Right renal pelvis (tissue), 4 donors: ENCODE measurements at places on chromosomes 12 and 14. TPM values are rescaled to one million over a fixed set of nuclear protein-coding genes. Genes with fewer than 3 reads are reported as not detected.

Gene EIF2S3B
- 11.5 TPM for polyA plus RNA-seq

Gene KLRG1
- polyA plus RNA-seq: 1.5 TPM

GRCh38 chr12:64160021-64160710 is 61.9 kb downstream of the KICS2 start:
- DNase-seq: no peak

GRCh38 chr12:14921218-14921617 is 17.1 kb downstream of the ERP27 start:
- DNase-seq: no peak

DNA sequence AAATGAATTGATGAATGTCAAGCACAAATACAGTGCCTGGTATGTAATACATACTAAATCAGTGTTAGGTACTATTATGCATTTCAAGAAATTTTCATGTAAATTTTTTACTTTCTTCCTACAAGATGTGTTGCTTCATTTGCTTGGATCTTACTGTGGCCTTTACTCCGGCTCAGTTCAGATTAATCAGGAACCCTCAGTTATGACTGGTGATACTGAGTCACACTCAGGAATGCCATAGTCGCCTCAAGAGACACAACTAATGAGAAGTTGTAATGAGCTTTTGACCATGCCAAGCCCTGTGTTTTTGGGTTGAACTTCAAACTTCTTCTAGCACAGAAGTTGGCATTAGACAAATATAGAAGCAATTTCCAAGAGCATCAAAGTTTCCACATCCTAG is 96.0 kb downstream of the TGFB3 start:
- no peak for DNase-seq

GRCh38 chr12:109358154-109358869 is 10.6 kb downstream of the MYO1H start:
- DNase-seq: no peak

- DNase-seq: no peak
Observed at GRCh38 chr12:12503384-12504078, 59.1 kb downstream of the DUSP16 start.

- DNase-seq: no peak
Observed at GRCh38 chr12:56160193-56160763, 2.1 kb downstream of the MYL6 start.

DNA sequence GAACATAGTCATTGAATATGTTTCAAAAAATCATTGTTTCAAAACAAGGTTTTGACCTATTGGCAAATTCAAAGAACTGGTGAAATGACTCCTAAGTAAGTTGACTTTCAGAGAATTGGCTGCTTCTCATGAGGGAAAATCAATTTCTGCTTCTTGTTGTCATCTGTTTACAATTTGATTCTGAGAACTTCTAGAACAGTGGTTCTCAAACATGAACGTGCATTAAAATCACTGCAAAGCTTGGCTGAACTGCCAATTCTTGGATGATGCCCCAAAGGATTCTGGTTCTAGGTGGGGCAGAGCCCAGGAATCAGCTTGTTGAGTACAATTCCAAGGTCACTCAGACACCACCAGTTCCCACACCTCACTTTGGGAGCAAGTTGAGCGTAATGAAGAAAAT is 83.9 kb downstream of the ZFP36L1 start:
- DNase-seq: no peak

DNA sequence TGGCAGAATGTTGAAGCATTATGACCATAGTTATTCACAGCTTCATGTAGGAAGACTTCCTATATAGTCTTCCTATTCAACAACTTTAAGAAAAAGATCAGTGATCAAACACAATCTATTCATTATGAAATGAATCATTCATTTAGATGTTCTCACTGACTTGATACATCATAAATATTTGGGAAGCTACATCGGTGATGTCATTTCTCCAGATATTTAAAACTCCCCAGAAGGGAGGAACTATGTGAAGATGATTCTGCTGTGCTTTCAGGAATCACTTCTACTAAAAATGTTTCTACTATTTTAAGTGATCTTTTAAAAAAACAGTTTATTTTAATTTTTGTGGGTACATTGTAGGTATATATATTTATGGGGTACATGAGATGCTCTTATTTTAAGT is 316.4 kb downstream of the BCAT1 start:
- DNase-seq: no peak

DNA sequence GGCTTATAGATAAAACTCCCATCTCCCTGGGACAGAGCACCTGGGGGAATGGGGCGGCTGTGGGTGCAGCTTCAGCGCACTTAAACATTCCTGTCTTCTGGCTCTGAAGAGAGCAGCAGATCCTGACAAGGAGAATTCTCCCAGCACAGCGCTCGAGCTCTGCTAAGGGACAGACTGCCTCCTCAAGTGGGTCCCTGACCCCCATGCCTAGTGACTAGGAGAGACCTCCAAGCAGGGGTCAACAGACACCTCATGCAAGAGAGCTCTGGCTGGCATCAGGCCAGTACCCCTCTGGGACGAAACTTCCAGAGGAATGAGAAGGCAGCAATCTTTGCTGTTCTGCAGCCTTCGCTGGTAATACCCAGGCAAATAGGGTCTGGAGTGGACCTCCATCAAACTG is 28.1 kb upstream of the CD163L1 start:
- DNase-seq: no peak

DNA sequence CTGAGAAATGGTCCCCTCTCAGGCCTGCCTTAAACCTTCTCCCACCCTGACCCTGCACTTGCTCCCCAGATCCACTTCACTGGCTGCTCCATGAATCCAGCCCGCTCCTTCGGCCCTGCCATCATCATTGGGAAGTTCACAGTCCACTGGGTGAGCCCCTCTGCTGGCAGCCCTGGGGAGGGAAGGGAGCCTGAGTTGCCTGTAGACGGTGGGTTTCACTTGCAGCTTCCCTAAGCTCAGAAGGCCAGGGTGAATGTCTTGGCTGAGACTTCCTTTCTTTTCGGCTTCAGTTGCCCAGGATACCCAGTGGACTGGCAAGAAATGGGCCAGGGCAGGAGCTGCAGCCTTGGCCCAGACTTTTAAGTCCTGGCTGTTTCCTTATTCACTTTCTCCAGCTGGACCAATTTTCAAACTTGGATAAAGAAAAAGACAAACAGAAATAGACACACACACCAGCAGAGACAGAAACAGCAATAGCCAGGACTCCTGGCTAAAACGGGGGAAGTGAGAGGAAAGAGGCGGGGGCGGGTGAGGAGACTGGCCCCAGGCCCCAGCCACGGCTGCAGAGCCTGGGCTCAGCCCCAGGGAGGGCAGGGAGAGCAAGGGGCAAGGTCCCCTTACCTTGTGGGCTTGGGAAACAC is 2.0 kb downstream of the AQP6 start:
- no peak for DNase-seq

- no peak for DNase-seq
Observed at GRCh38 chr12:90268574-90268973, 559.9 kb upstream of the ATP2B1 start.

DNA sequence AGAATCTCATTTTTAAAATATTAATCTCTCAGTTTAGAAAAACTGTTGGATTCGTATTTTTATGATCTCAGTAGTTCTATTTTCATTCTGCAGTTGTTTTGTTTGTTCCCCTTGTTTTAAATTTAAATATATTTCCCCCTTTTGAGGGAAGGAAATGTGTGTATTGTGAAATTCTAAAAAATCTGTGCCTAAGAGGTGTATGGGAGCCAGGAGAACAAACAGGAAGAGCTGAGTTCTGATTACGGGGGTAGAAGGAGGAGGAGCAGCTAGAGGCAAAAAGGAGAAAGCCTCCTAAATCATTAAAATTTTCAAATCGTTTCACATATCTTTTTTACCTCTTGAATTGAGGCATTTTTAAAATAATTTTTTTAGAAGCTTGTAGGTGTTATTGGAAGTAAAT is 2.3 kb downstream of the RDH12 start:
- no peak for DNase-seq

GRCh38 chr14:87052646-87053225 is 940.2 kb downstream of the GALC start:
- DNase-seq: no peak

DNA sequence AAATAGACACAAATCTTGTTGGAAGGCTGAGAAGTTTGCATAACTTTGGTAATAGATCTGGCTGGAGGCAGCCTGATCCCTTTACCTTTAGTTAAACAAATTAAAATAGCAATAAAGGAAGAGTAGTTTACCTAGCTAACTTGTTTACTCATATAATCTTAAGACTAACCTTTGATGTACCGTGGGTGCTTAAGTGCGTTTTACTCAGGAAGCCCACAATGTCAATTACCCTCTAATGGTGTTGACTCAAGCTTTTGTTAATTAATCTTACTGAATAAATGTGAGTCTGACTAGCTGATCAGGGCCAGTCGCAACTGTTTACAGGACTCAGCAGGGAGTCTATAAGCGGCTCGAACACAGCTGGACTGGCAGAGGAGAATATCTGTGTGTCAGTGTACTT is 51.5 kb downstream of the FAR2 start:
- no peak for DNase-seq

DNA sequence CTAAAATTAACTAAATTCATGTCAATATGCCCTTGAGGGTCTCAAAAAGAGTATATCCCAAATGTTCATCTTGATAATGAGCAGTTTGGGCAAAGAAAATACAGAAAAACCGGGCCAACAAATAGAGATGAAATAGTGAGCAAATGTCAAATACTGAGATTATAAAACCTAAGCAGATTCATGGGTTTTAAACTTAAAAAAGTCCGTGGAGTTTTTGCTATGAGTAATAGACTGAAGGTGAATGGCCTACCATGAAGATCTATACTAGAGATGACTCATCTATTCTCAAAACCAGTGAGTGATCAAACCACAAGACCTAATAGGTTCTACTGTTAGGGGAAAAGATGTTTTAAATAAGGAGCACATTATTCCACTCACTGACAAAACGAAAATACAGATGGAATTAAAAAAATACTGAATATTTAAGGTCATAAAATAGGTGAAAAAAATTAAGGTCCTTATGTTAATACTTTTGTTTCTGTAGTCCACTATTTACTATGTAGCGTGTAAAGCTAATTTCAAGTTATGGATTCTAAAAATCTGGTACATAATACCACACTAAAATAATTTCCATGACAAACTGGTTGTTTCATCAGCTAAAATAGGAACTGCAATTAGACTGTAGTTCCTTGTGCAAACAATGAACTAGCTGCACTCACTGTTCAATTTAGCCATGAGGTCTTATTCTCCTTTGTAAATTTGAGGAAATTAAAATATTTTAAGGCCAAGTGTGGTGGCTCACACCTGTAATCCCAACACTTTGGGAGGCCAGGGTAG is 5.0 kb downstream of the HNRNPC start:
- no peak for DNase-seq

DNA sequence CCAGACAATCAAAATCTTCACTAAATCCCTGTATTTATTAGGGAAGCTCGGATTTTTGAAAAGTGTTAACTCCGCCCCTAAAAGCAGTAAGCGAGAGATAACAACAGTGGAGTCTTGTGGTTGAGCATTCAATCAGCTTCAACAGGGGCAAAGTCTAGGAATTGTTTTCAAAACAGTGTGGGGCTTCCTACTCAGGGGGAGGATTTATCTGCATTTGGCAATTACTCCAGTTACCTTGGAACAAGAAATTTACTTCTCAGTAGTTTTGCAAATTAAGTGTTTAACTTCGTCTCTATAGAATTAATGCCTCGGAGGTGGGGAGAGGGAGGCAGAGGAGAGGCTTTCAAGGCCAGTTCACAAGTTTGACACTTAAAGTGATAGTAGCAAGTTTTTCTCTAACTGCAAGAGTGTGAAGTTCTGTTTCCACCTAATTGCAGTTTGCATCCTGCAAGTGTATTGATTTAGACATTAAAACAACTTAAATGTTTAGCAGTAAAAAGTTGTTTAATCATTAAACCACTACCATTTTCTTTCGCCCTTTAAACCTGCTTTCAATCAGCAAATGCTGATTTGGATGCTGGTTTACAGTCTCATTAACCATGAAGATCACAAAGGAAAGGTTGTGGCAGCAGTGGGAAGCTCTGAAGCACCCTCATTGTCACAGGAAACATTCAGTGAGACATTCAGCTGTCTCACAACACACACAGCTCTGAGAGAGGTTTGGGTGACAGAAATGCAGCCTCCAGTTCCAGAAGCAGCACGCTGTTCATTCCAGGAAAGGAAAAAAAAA is 102.0 kb downstream of the HMGA2 start:
- DNase-seq: no peak

DNA sequence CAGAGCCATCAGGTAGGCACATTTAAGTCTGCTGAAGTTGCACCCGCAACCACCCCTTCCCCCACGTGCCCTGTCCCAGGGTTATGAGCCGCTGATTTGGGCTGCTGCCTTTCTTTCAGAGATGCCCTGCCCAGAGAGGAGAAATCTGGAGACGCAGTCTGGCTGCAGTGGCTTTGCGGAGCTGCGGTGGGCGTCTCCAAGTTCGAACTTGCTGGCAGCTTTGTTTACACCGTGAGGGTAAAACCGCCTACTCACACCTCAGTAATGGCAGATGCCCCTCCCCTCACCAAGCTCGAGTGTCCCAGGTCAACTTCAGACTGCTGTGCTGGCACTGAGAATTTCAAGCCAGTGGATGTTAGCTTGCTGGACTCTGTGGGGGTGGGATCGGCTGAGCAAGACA is 14.7 kb downstream of the PTCSC3 start:
- no peak for DNase-seq
